COR-L47 (cell line): ENCODE measurements at places on chromosomes 3 and 15.

- DNase-seq, result no peak
Measured at GRCh38 chr15:78050826-78051225, 26.7 kb downstream of the TBC1D2B start.

- no peak for DNase-seq
Measured at GRCh38 chr15:76150513-76150912, 90.7 kb downstream of the TMEM266 start.

DNA sequence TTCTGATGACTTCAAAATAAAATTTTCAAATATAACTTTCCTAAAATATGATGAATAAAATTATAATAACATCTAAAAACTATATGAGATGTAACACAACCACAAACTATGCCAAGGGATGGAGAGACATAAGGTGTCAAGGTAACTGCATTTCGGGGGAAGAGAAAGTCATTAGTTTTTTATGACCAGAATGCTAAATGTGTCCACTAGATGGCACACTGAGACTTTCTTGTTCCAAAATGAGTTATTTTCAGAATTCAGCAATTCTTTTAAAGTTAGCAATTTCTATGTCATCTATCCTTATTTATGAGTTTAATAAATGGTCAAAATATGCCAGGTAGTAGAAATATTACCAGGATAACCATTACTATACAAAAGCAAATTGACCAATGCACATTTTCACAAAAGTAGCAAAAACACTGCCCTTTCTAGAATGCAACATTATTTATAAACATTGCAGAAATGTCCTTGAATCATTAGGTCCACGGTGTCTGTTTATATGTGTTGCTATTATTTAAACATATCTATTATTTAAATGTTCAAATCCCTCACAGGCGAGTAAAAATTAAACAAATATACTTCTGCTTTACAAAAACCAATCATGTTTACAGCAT, 374.2 kb downstream of the PLCL2 start:
- DNase-seq, result no peak

- no peak for DNase-seq
Measured at GRCh38 chr3:172530101-172530561, 6.9 kb upstream of the TNFSF10 start.

- DNase-seq, result no peak
Measured at GRCh38 chr3:171458071-171458863, 1.9 kb downstream of the TNIK start.

GRCh38 chr3:183766745-183767606, 58.4 kb downstream of the MAP6D1 start:
- DNase-seq, result peak; percentile 75

DNA sequence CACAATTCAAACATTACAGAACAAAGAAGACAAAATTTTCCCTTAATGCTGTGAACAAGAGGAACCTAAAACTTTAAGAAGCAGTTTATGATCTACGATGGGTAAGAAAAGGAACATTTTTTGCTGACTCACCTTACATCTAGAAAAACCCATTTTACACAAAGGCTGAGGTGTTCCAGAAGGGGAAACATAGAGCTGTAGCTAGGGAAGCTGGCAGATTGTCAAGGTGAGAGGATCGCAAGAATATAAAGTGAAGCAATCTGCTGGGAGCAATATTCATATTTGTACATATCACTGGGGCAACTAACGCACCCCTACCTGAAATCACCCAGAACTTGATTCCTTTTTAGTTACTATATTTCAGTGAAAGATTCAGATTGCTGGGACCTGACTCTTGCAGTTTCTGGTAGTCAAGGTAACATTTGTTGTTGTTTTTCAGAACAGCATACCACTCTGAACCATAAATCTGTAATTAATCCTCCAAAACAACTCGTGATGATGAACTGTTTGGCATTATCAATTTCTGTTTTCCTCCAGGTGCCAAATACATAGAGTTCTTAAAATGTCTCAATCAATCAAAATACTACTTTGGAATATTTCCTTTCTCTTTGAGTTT, 184.1 kb upstream of the LRRC3B start:
- no peak for DNase-seq

GRCh38 chr3:38988955-38989354, 62.8 kb downstream of the SCN11A start:
- DNase-seq, result no peak

DNA sequence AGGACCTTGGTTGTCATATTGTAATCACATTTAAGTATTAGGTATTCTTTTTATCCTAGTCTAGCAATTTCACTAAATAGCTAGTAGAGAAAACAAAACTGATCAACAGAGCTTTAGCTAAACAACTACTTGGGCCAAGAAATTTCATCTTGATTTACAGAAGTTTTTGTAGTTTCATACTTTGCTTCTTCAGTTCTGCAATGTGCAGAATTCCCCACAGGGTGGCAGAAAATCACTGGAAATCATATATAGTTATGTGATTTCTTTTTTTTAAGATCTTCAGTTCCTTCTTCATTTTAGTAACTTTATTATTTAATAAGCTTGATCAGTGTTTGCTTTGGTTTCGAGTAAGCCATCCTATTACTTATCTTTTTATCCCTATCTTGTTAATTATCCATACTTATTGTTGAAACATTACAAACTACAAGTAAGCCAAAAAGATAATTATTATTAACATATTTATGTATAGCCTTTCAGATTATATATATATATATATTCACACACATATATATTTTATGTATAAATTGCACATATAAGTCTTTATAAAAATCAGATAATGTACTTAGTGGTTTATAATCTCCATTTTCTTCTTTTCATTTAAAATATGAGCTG, 2.2 kb upstream of the BNIP2 start:
- DNase-seq, result peak; percentile 23

DNA sequence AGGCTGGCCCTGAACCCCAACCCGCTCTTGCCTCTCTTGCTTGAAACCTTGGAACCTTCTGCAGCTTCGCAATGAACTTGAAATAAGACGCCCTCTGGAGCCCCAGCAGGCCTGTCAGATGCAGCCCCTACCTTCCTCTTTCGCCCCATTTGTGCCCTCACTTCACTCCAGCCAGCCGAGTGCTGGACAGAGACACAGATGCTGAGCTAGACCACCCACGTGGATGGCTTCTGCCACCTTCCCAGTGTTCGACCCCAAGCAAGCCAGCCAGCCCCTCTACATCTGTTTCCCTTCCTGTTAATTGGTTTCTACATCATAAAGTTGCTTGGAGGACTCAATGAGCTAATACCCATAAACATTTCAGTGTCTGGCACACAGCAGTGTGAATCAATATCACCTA, 23.8 kb upstream of the SNRPA1 start:
- no peak for DNase-seq

GRCh38 chr3:85370341-85370740, 411.6 kb downstream of the CADM2 start:
- DNase-seq, result no peak

DNA sequence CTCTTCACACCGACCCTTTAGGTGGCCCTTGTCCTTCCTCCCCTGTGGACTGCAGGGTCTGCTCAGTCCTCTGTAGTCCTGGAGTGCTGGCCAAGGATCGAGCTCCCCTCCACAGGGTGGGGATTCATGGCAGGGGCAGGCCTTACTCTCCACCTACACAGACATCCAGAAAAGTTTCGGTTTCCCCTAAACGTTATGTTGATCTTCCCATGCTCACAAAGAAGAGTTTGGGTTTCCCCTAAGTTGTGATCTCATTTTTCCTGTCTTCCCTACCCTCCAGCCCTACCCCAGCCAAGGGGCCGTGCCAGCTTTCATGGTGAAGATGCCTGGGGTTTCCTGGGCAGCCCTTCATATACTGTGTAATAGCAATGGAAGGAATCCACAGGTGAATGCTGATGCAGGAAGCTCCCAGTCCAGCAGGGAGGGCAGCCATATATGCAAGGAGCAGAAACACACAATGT, 10.3 kb downstream of the STOML1 start:
- DNase-seq, result no peak

DNA sequence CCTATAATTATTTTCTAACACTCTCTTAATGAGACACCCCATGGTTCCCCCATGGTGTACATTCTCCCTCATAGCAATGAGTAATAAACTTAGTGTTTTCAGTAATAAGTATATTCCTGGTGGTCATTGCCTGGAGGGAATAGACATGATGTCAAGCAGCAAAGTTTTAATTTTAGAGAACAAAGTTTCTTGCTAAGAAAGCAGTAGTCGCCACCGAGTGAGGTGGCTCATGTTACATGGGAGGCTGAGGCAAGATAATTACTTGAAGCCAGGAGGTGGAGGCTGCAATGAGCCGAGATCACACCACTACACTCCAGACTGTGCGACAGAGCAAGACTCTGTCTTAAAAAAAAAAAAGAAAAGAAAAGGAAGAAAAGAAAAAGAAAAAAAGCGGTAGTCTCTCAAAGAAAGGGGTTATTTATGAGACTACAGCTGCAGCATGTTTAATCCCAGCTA, 2.4 kb upstream of the ELP6 start:
- DNase-seq, result no peak

GRCh38 chr3:31462050-31462569, 70.6 kb upstream of the STT3B start:
- DNase-seq, result peak; percentile 20

DNA sequence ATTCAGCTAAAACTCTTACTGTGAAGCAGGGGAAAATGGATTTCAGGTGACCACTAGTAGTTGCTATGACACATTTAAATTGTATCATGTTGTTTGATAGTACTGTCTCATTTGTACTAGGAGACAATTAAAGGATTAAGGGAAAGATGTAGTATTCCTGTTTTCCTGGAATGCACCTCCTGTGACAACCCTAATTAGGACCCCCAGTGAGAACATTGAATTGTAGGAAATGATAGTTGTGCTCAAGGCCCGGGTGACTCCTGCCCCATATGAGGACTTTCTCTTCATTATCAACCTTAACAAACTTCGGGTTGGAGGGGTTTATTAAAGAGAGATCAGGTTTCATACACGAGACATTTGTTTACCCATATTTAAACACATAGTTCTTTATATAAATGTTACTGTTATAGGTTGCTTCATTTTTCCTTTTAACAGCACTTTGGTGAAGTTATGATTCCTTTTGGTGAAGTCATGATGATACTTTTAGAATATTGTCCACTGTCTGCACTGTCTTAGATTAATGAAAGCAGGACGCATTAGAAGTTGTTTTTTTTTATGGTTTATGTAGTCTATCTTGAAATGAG, 392.6 kb upstream of the NAALADL2 start:
- DNase-seq, result no peak

- DNase-seq, result no peak
Measured at GRCh38 chr3:17466028-17466427, 276.4 kb downstream of the TBC1D5 start.

GRCh38 chr3:38397320-38397719, 50.7 kb downstream of the XYLB start:
- no peak for DNase-seq

DNA sequence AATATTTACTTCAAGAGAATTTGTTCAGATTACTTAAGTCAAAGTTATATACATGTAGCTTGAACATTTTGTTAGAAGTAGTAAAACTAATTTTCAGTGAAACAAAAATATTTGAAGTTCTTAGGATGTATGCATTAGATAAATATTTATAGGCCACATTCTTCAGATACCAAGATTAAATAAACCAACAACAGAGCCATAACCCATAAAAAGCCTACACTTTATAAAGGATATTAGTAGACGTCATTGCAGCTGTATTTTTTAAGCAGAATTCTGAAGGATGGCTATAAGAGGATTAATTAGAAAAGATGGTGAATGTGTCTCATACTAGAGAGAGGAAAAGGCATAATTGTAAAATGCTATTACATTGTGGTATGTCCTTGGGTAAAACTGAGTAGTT, 449.7 kb upstream of the ALCAM start:
- no peak for DNase-seq

- no peak for DNase-seq
Measured at GRCh38 chr3:28989646-28990089, 291.2 kb upstream of the RBMS3 start.

DNA sequence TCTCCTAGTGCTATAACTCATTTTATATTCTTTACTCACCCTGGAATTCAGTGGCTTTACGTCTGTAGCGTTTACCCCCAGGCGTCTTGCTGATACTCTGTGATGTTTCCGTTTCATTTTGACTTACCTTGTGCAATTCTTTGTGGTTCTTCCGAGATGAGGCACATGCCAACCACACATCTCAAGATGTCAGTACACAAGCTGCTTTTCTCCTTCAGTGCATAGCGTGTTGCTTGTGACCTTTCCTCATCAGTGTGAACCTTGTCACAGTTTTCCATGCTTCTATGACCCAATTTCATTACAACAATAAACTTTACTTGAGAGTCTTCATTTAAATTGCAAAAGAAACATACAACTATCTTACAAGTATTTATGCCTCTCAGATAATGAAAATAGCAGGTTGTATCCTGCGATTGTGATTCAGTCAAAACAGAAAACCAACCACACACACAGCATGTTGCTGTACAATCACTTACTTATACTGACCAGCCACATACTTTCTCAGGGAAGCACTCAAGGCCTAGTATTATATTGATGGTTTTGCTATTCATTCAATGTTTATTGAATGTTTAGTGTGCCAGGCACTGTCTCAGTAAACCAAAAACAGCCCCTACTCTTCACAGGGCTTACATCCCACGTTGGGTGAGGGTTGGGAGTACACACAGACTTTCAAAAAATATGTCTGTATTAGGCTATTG, 4.6 kb upstream of the TBL1XR1 start:
- DNase-seq, result no peak

GRCh38 chr3:150357923-150358607, 50.0 kb upstream of the TSC22D2 start:
- no peak for DNase-seq

- no peak for DNase-seq
Measured at GRCh38 chr3:16790432-16791400, 94.0 kb upstream of the PLCL2 start.

DNA sequence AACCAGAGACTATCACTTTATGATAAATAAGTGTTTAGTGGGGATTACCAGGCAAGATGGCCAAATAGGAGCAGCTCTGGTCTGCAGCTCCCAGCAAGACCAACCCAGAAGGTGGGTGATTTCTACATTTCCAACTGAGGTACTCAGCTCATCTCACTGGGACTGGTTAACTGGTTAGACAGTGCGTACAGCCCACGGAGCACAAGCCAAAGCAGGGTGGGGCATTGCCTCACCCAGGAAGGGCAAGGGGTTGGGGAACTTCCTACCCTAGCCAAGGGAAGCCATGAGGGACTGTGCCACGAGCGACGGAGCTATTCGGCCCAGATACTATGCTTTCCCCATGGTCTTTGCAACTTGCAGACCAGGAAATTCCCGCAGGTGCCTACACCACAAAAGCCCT, 171.0 kb downstream of the CTNNB1 start:
- DNase-seq, result no peak

GRCh38 chr15:74060251-74060650, 22.1 kb downstream of the GOLGA6A start:
- DNase-seq, result no peak

GRCh38 chr3:115651599-115651998, 28.3 kb downstream of the GAP43 start:
- DNase-seq, result no peak

DNA sequence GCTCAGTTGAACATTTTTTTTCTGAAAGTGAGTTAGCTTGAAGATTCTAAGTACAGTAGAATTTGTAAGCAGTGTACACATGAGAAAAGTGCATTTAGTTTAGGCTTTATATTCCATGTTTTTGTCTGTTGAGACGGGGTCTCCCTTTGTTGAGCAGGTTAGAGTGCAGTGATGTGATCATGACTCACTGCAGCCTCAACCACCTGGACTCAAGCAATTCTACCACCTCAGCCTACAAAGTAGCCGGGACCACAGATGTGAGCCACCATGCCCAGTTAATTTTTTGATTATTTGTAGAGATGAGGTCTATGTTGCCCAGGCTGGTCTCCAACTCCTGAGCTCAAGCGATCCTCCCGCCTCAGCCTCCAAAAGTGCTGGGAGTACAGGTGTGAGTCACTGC, 5.3 kb upstream of the CSNK1G1 start:
- no peak for DNase-seq
